ENCODE measurements at places on chromosomes 4 and X. TPM values are rescaled to one million over a fixed set of nuclear protein-coding genes. Genes with fewer than 3 reads are reported as not detected.

PAGE1 gene
- not detected for total RNA-seq

JCHAIN gene
- 279 TPM for total RNA-seq

VCX3B gene
- total RNA-seq, result not detected

BEX1 gene
- not detected for total RNA-seq

MAGEB6 gene
- total RNA-seq, result not detected

DSPP gene
- not detected for total RNA-seq

AFP gene
- total RNA-seq, result not detected

TKTL2 gene
- 0.48 TPM for total RNA-seq

GAGE1 gene
- total RNA-seq, result not detected

SHISA3 gene
- not detected for total RNA-seq

CFAP47 gene
- 0.14 TPM for total RNA-seq

FGF5 gene
- total RNA-seq, result not detected

GYPA gene
- total RNA-seq, result not detected

GNRHR gene
- not detected for total RNA-seq

PDGFRA gene
- 88.8 TPM for total RNA-seq

AKAP14 gene
- total RNA-seq, result not detected

SPANXA1 gene
- not detected for total RNA-seq

GLOD5 gene
- total RNA-seq, result not detected

PARM1 gene
- 109 TPM for total RNA-seq

TMEM154 gene
- 4.9 TPM for total RNA-seq

NBDY gene
- not detected for total RNA-seq

BEX3 gene
- total RNA-seq, result 37.8 TPM

UGT2A1 gene
- total RNA-seq, result not detected

ADH1B gene
- total RNA-seq, result 318 TPM

CXCL8 gene
- total RNA-seq, result 1.1 TPM

CNOT6L gene
- 3.2 TPM for total RNA-seq

SNCA gene
- 5.1 TPM for total RNA-seq

NOX1 gene
- total RNA-seq, result 21.0 TPM

KLHL34 gene
- total RNA-seq, result 1.3 TPM

MND1 gene
- total RNA-seq, result 0.80 TPM

IL3RA gene
- 3.0 TPM for total RNA-seq

CLGN gene
- total RNA-seq, result not detected

NLGN3 gene
- 1.1 TPM for total RNA-seq

TCEAL2 gene
- total RNA-seq, result not detected

RNF150 gene
- 15.3 TPM for total RNA-seq

VBP1 gene
- total RNA-seq, result 6.0 TPM

STBD1 gene
- total RNA-seq, result 17.5 TPM

GLRA2 gene
- total RNA-seq, result 1.8 TPM

NPNT gene
- 26.3 TPM for total RNA-seq

UNC5C gene
- total RNA-seq, result 4.9 TPM

MAGEB2 gene
- not detected for total RNA-seq

ZRSR2 gene
- total RNA-seq, result 263 TPM

IBSP gene
- not detected for total RNA-seq

RTL9 gene
- not detected for total RNA-seq

RAB40A gene
- total RNA-seq, result not detected

RPL10 gene
- total RNA-seq, result 2,258 TPM

PRPS2 gene
- total RNA-seq, result 38.4 TPM

VCX2 gene
- not detected for total RNA-seq

XPNPEP2 gene
- total RNA-seq, result 26.4 TPM

Data from transverse colon (tissue), 4 donors.